Activated T-cell treated with anti-CD3 and anti-CD28 coated beads for 1 hour (primary cell): ENCODE measurements at places on chromosomes 11 and 22.

- DNase-seq, result no peak
Observed at GRCh38 chr22:37518509-37519267, 527 bp downstream of the CARD10 start.

DNA sequence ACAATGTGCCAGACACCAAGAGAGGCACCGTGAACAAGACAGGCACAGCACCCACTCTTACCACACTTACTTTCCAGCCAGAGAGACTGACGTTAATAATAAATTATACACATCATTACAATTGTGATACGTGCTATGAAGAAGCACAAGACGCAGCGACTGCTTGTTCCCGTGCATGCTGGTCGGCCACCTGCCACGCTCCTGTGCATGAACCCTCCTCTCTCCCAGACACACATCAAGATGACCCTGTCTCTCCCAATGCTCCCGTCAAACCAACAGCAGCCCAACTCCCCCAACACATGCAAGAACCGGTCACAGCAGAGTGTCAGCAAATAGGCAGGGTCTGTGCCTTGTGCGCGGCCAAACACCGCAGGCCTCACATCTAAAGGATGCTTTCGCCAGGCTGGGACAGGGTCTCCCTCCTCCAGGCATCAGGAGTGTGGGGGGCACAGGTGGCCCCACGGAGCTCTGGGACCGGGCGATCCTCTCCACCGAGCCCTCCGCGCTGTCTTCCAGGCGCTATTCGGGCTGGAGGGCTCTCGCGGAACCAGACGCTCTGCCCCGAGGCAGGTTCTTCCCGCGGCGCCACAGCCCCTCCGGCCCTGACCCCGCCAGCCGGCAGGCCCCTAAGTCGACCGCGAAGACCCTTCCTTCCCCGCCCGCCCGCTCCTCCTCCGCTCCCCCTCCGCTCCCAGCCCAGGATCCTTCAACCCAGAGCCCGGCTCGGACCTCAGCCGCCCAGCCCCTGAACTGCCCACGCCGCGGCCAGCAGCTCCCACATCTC is 533 bp downstream of the SERGEF start:
- DNase-seq, result no peak

GRCh38 chr11:57231539-57232253 is 5.4 kb downstream of the APLNR start:
- DNase-seq, result no peak

- no peak for DNase-seq
Observed at GRCh38 chr11:129528296-129528695, 152.6 kb downstream of the BARX2 start.

DNA sequence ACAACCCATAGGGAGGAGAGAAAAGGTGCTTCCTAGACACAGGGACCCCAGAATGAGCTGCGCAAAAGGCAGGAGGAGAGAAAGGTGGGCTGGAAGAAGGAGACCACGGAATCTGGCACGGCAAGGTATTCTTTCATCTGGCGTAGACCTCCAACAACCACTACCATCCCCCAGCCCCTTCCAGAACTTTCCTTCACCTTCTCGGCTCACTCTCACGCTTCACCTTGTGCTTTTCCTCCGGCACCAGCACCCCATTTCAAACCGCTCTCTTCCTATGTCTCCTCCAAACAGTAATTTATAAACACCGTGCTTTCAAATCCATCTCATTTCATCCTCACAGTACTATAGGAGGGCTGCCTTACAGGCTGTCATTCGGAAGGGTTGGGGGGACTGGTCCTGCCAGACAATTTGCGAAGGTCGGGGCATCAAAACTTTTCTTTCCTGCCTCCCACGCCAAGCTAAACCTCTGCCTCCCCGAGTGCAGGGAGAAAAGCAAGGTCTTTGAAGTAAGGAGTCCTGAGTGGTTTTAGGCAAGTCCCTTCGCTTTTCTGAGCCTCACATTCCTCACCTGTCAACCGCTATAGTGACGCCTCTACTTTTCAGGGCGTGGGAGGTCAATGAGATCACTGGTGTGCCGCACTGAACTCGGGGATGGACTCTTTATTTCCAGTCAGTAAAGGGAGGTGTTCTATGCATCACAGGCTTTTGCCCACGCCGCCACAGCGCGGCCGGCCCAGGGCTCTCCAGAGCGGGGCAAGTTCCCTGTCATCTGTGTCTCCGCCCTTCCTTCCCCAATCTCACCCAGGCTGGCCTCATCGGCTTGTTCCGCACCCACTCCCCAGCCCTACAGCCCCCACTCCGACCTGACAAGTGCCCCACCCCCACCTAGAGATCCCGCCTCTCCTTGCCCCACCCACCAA is 800 bp downstream of the KCTD21 start:
- no peak for DNase-seq

DNA sequence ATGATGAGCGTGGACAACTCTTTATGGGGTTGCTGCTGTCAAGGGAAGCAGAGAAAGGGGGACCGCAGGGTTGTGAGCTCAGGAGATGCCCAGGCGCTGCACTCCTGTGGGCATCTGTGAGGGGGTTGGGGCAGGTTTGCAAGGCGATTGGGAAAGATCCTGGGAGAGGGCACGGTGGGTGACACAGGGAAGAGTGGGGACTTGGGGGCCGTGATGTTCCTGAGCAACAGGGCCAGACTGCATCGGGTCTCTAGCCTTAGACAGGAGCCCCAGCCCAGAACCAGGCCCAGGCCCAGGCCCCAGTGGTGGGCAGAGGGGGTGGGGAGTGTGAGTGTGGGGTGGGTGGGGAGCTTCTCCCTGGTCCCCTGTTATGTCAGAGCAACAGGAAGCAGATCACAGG is 38.3 kb downstream of the CSF2RB start:
- DNase-seq, result no peak

DNA sequence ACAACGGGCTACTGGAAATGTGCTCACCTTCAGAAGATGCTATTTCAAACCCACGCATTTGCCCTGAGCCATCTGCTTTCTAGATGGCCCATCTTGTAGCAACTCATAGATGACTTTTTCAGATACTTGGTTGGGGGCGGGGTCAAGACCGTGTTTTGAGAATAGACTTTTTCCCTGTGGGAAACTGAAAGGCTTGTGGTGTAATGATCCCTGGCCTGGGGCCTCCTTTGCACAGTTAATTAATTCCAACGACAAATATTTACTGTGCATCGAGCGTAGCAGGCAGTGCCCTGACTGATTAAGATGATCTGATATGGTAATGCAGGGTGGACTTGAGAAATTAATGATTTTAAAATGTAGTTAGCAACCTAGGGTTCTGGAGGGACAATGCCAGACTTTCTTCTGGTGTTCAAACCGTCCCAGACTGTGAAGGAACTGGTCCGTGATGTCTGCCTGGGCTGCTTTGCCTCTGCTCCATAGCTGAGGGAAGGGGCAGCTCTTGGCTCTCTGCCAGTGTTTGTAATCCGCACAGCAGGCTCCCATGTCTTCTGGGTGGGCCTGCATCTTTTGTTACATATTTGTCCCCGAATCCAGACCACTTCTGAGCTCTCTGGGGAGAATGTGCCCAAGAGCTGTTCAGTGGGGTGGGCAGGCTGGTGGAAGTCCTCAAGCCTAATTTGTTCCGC is 84.8 kb downstream of the ADAMTS15 start:
- no peak for DNase-seq

GRCh38 chr11:15967966-15968365 is 388.4 kb downstream of the SOX6 start:
- no peak for DNase-seq
